Left lung (tissue), 14 donors: ENCODE measurements at places on chromosomes 12 and 14. TPM values are rescaled to one million over a fixed set of nuclear protein-coding genes. Genes with fewer than 3 reads are reported as not detected.

DNA sequence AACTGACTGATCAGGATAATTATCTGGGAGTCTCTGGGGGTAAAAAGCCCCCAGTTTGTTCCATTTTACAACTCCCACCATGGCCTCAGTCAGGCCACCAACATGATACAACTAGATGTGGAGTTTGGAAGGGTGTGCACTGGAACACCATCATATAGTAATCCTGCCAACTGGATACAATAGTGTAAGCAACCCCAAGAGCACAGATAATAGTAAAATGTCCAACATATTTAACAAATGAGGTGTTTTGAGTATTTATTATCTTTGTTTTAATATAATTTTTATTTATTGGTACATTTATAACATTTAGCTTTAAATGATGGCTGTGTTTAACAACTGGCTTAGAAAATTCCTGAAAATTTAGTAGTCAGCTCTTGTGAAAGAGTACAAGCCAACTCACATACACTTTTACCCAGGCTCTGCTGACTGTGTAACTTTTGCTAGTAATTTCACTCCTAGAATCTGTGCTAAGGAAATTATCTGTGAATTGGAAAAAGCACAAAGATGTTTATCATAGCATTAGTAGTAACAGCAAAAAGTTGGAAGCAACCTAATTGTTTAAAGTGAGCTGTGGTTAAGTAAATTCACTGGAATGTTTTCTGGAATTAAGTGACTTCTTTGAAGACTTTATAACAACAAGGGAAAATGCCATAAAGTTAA, 196.8 kb downstream of the RAD51B start:
- no peak for DNase-seq

- no peak for DNase-seq
Observed at GRCh38 chr12:67919406-67919805, 69.8 kb upstream of the IFNG-AS1 start.

IAPP gene
- not detected for total RNA-seq

GDF3 gene
- total RNA-seq, result 0.52 TPM

DNA sequence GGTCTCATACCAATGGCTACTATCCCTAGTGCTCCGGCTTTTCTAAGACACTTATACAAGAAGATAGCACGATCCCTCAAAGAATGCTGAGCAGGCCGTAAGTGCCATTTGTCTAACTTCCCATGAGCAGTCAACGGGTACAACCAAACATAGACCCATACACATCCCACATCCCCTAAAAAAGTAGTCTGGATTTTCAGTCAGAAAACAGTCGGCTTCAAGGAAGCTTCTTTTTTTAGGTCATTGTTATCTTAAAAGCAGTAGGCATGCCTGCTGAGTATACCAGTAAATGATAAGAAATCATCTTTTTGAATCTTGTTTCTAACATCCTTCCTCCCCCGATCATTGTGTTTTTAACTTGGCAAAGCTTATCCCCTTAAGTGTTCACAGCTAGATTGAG, 19.8 kb downstream of the OSBPL8 start:
- DNase-seq, result no peak

DNA sequence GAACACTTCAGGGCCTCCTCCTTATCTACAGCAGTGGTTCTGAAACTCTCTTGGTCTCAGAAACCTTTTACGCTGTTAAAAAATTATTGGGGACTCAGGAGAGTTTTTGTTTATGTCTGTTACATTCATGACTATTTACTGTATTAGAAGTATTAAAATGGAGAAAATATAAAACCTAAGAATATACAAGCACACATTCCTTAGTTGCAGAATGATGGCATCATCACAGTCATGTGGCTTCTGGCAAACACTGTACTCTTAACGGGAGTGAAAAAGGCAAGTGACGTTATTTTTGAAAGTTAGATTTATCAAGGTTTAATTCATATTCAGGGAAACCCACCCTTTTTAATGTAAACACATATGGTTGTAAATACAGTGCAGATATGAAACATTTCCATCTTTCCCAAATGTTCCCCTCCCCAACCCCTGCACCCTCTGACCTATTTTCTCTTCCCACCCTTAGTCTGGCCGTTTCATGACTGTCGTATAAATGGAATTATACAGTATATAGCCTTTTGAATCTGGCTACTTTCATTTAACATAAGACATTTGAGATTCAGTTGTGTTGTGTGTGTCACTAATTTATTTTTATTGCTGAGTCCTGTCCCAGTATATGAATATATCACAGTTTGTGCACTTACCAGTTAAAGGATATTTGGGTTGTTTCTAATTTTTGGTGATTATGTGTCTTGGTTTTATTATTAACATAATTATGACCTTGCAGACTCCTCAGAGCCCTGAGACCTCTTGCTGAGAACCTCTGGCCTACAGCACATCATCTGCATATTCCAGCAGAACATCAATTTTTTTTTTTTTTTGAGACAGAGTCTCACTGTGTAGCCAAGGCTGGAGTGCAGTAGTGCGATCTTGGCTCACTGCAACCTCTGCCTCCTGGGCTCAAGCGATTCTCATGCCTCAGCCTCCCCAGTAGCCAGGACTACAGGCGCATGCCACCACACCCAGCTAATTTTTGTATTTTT, 457.0 kb downstream of the PCNX1 start:
- DNase-seq, result no peak

GRCh38 chr12:96194971-96195844, 1.0 kb downstream of the ELK3 start:
- DNase-seq, result peak; percentile 72

DNA sequence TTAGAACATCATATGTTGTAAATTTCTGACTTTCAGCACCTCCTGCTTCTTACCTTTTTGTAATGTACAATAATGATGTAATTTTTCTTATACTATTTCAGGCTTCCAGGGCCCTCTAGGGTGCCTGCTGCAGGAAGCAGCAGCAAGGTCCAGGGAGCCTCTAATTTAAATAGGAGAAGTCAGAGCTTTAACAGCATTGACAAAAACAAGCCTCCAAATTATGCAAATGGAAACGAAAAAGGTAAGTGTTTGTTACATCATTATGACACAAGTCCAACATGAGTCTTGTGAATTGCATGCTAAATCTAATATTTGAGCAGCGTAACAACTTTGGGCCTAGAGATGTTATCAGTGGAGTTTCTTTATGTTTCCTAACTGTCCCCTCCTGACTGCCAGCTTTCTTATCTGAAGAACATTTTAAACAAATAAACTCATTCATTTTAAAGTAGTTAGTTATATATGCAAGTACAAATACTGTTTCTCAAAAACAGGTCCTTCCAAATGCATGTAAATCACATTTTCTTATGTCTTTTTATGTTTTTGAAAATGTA, 167.6 kb downstream of the NAV3 start:
- no peak for DNase-seq

DNA sequence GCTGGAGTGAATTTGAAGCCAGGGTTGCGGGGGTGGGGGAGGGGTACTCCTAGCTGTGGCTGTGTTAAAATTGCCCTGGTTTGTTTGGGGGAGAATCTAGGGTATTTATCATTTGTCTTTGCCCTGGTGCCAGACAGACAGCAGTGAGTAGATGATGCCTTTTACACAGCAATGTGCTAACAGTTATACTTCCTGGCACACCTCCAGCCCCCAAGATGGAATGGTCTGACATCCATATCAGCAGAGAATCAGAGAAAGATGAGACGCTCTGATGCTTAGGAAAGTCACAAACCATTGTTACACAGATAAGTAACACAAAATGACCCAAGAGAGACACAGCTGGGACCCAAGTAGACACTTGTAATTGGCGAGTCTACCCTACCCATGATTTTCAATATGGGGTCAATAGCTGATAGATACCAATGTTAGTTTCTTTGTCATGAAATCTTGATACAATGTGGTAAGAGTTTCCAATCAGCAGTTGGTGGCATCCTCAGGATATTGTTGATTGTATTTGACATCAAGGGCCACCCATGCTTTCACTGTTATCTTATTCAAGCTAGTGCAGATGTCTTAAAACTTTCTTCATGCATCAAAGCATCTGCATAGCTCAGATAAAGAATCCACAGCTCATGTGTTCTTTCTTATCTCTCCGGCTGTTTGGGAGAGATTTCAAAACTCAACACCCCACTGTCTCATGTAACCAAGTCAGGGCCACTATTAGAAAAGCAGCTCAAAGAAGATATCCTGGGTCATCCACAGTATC, 2.6 kb upstream of the PRKAB1 start:
- no peak for DNase-seq

ACACB gene
- total RNA-seq, result 16.8 TPM

DNA sequence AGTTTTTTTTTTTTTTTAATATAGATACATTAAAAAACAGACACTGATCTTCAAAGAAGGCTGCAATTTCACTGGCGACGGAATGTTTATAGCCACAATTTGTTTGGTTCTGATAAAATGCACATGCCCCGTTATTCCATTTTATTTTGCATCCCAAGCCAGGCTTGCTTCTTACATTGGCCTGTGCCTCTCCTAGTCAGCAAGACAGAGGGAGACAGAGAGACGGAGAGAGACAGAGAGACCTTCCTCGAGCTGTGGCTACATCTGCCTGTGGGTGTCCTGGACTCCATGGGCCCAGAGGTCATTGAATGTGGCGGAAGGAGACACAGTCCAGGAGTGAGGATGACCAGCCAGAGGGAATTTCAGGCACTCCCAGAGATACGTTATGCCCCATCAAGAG, 926.6 kb downstream of the VRK1 start:
- DNase-seq, result no peak

GRCh38 chr12:132398386-132398991, 69.1 kb upstream of the GALNT9 start:
- peak; percentile 78 for DNase-seq

CEP170B gene
- 35.1 TPM for total RNA-seq

DNA sequence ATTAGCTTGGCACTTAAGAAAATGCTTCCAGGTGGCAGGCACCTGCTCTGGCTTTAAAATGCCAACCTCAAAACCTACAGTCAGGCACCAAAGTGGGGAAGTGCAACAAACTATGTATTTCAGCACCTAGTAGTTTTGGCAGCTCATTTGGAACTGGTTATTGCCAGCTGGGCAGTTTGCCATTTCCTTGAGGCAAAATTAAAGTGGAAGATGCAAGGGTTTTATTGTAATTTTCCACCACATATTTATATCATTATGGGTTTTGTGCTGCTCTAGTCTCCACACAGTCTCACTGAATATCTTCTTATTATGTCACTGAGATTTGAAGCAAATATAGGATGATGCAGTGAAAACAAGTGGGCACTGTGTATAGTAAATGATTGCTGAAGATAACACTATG, 117.0 kb downstream of the PRKD1 start:
- no peak for DNase-seq

POU6F1 gene
- total RNA-seq, result 12.6 TPM

DNA sequence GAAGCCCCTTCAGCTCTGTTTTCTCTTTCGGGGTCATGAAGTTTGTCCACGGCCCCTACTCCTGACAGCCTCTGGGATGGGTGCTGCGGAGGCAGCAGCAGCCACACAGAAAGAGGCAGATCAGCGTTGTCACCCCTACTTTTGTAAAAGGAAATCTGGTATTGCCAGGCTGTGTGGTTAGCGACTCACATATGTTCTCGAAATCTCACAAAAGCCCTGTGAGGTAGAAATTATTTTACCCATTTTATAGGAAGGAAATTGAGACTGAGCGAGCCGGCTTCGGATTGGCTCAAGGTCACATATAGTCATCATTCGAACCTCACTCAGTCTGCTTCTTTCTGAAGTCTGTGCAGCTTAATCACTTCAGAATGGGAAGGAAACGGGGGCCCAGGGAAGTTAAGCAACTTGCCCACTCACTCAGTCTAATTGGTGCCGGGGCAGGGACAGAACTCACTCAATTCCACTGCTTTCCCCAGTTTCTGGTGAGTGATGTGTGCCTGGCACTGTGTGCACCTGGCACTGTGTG, 1.1 kb upstream of the CKAP4 start:
- DNase-seq, result peak; percentile 18

GRCh38 chr12:125676366-125676765, 611.1 kb downstream of the AACS start:
- DNase-seq, result no peak

- no peak for DNase-seq
Observed at GRCh38 chr12:54053003-54053750, 458 bp upstream of the HOXC4 start.

GRCh38 chr12:131471271-131471905, 239.5 kb upstream of the SFSWAP start:
- DNase-seq, result no peak

PARP11 gene
- total RNA-seq, result 11.9 TPM

- DNase-seq, result no peak
Observed at GRCh38 chr12:63802012-63802608, 22.4 kb downstream of the RXYLT1 start.

DNA sequence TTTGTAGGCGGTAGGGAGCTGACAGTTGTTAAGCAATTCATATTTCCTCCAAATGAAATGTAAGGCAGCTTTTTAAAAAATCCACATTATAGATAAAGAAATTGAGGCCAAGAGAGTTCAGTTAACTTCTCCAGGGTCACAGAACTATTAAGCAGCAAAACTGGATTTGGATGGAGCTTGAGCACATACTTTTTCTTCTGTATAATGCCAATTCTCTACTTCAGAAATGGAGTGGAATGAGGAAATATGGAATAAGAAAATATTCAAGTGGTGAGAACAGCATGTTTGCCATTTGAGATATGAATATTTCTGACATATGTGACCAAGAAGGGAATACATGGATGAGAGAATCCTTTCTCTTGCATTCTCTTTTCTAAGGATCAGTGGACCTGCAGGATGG, 233.1 kb downstream of the FOXG1 start:
- DNase-seq, result no peak
